ENCODE measurements at places on chromosomes 2 and 18. TPM values are rescaled to one million over a fixed set of nuclear protein-coding genes. Genes with fewer than 3 reads are reported as not detected.
A peak's percentile ranks its signal among the peaks of the same experiment; 100 is the strongest.

DNA sequence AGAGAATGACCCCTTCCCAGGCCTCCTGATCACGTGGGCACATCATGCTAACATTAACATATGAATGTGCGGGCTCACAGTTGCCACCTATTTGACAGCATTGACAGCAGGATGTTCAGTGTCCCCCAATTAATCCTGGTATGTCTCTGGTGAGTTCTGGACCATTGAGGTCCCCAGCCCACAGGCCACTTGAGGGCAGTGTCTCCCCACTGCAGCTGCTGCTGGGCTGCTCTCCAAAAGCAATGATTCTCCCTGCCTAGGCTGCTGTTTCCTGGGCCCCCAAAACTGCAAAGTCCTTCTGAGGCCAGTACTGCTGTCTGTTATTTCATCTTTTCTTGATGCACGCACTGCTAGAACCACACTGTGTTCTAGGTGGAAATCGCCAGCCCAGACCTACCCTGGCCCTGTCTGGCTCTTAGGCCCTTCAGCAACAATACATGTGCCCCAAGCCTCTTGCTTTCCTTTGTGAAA lies 52.7 kb upstream of the MAPK4 start:
- DNase-seq, result peak; percentile 31

Gene PPM1G
- total RNA-seq, result 121 TPM

DNA sequence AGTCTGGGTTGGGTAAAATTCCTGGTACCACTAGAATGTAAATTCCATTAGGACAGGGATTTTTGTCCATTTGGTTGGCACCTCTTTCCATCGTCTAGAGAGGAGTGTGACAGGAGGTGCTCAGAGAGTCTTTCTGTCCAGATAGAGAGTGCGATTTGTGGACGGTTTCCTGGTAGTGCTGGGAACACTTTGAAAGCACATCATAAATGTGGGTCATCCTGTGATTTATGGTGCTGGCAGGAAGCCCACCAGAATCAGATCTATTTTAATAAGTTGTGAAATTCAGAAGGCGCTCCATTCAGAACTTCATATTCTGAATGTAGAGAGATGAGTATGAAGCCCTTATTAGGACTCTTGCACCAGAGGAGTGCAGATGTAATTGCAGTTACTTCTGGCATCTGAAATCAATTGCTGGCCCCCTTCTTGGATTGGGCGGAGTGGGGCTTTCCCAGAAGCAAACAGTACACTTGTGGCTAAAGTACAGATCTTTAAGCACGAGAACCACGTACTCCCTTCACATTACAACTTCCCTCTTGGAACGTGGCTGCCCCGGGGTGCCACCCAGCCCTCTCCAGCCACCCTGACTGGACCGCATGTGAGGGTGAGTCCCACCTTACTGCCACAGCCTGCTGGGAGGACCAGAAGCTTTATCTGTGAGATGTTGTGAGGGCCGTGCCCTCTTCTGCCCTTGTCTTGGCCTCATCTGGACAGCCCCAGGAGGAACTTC lies 243.2 kb downstream of the MYO3B start:
- DNase-seq, result no peak

Gene SPC25
- 38.4 TPM for total RNA-seq

GRCh38 chr18:59696311-59697235 lies 650 bp downstream of the CCBE1 start:
- peak; percentile 32 for DNase-seq

All from activated CD4-positive, alpha-beta T cell treated with anti-CD3 and anti-CD28 coated beads for 36 hours (primary cell).